ENCODE measurements at places on chromosomes 7 and 10. TPM values are rescaled to one million over a fixed set of nuclear protein-coding genes. Genes with fewer than 3 reads are reported as not detected.

GRCh38 chr7:35695473-35695850 lies 527 bp upstream of the HERPUD2 start:
- DNase-seq = no peak

- DNase-seq = no peak
These were observed 63.7 kb upstream of the ANTXRL start for GRCh38 chr10:46223064-46223480.

DNA sequence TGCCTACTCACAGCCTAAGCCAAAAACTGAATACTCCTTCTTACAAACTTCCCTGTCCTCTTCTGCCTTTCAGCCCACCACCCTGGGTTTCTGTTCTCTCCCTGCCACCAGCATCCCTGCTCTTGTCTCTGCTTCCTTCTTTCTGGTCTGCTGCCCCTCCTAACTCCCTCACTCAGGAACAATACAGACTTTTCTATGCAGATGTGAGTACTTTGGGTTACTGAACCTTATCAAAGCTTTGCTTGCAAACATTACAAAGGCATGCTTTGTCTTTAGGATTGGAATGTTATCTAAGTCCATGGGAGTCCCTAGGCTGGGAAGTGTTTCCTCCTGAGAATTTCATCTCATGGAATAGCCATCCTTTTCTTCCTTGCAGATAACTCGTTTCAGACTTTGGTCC lies 28.9 kb downstream of the CNNM1 start:
- no peak for DNase-seq

DNA sequence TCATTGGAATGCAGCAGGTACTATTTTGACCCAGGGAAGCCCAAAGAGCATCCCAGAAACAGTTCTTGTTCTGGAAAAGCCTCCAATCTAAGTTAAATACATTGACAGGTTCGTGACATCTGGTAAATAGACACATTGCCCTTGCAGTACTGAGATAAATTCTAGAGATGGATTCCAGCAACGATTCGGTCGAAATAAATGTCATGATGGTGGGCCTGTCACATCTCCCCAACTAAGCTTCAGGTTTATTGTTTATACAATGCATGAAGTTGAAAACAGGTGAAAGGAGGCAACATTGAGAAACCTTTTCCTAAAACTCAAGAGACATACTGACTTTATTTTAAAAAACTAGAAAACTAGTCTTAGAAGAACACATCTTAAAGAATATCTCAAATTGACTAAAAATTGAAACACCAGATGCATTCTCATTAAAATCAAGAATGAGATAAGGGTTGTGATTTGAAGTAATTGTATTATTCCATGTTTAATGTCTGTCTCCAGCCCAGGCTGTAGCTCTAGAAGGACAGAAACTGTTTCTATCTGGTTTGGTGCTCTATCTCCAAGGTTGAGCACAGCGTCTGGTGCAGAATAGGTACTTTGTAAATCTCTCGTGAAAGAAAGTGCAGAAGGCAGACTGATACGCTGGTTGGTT lies 114.0 kb downstream of the CABCOCO1 start:
- no peak for DNase-seq

- no peak for DNase-seq
These were observed 525.8 kb downstream of the NRG3 start for GRCh38 chr10:82400841-82401240.

GRCh38 chr7:21044384-21044783 lies 257.7 kb upstream of the SP8 start:
- no peak for DNase-seq

GRCh38 chr10:20608503-20608902 lies 288.6 kb downstream of the NEBL start:
- no peak for DNase-seq

DNA sequence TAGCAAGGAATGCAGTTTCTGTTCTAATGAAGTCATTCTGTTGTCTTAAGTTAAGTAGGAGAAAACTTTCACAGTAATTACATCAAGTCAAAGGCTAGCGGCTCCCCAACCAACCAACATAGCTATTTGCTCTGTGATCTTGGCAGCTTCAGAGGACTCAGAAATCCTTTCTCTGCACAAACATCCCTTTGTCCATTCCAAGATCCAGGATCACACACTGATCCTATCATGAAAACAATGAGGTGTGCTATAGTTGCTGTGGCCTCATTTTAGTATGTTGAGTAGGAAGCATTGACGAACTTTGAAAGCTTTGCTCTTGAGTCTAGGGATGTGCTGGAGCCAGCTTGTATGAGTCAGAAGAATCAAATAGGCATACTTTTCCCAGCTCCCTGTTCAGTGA lies 218.2 kb upstream of the PRSS58 start:
- DNase-seq = no peak

The GATA3 gene
- 2.5 TPM for total RNA-seq

Data from glomerular endothelial cell (primary cell).